ENCODE measurements at places on chromosomes 3 and 15.

DNA sequence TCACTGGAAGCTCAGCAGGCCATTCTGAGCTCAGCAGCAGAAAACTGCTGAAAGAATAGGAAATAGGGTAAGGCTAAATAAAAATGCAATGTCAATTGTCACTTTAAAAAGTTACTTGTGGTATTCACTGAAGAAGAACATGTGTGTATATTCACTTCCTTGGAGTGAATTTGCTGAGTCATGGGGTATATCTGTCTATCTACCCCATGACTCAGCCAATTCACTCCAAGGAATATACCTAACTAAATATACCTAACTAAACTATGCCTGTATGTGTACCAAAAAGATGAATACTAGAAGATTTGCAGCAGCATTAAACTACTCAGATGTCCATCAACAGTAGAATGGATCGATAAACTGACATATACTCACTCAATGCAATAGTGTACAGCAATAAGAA lies 69.5 kb upstream of the KCNAB1 start:
- DNase-seq = no peak

DNA sequence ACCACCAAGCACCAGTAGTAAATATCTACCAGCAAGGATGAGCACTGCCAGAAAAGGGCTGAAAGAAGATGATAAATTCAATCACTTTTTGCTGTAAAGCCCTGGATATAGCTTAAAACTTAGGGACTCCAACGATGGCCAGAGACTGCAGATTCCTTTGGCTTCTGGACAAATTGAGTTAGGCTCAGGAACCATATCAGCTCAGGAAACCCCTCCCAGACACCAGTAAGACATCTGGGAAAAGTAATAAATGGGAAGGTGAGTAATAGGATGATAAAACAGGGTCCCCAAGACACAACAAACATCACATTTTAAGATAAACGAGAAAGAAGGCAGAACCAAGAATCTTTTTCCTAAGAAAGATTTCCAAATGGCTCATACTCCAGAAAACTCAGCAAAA lies 65.0 kb downstream of the ANP32A start:
- DNase-seq = no peak

- DNase-seq = no peak
Observed at GRCh38 chr3:15926871-15927270, 129.1 kb upstream of the ANKRD28 start.

DNA sequence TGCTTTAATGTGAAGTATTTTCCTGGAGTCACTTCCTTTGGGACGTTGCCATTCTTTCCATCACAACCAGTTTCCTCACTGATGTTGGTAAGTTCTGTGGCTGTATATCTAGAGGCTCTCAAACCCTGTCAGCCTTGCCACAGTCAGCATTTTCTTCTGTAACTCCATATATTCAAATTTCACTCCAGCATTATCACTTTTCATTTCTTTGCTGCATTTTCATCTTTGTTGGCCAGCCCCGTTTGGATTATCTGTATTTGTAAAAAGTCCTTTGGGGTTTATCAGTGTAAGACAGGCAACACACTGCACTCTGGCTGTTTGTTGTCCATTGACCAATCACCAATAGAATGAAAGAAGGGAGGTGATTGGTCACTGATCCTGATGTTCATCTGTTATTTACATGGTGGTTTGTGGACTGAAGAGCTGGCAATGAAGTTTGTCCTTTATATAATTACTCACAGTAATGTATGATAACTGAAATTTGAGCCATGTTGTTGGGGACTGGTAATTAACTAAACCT lies 20.3 kb downstream of the GMPS start:
- DNase-seq = no peak

DNA sequence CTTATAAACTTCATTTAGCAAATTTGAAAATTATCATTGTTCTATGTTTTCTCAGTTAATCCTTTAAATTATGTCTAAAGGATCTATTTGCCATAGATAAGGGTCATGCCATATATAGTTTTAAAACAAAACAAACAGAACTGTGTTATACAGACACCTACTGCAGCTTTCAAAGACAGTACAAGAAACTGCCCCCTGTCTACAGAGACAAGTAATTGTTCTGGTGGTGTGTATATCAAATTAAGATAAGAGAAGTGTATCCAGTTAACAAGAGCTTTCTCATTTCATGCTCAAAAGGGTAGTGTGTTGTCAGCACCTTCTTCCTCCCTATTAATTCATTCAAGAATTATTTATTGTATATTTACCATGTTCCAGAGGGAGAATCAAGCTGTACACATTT lies 201.2 kb downstream of the FMN1 start:
- no peak for DNase-seq

Measured in stimulated activated CD8-positive, alpha-beta memory T cell treated with anti-CD3 and anti-CD28 coated beads, Interleukin-4, amount 100 ng/mL, for 1 hour (primary cell).